ENCODE measurements at places on chromosomes 2 and 18.

DNA sequence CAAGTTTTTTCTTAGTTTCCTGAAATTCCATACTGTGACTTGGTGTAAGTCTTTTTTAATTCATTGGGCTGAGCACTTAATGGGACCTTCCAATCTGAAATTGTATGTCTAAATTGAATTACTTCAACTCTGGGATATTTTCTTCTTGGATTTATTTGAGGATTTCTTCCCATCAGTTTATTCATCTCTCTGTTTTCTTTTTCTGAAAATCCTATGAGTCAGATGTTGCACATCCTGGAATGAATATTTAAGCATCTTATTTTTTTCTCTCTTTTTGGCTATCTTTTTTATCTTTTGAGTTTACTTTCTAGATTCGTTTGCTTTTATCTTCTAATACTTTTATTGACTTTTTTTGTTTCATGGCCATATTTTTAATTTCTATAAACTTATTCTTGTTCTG lies 55.4 kb upstream of the ACYP2 start:
- DNase-seq = no peak

GRCh38 chr2:227634201-227634600 lies 16.9 kb downstream of the SCYGR4 start:
- DNase-seq = no peak

DNA sequence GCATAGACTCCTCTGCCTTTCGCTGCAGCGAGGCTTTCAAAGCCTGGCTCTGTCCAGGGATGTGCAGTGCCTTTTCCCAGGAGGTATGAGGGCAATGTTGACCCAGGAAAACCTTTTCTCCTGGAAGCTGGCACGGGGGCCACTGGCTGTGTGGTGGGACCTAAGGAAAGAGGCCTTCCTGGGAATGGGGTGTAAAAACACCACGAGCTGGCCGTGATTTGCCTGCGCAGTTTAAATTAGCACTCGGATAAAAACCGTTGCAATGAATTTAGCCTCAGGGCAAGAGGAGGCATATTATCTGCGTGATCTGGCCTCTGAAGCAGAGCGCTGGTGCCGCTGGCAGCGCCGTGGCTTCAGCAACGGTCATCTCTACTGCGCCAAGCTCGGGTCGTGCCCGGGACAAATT lies 3.0 kb downstream of the OSR1 start:
- DNase-seq = no peak

- DNase-seq = no peak
Observed at GRCh38 chr18:76497021-76497420, 2.0 kb upstream of the ZNF516 start.

DNA sequence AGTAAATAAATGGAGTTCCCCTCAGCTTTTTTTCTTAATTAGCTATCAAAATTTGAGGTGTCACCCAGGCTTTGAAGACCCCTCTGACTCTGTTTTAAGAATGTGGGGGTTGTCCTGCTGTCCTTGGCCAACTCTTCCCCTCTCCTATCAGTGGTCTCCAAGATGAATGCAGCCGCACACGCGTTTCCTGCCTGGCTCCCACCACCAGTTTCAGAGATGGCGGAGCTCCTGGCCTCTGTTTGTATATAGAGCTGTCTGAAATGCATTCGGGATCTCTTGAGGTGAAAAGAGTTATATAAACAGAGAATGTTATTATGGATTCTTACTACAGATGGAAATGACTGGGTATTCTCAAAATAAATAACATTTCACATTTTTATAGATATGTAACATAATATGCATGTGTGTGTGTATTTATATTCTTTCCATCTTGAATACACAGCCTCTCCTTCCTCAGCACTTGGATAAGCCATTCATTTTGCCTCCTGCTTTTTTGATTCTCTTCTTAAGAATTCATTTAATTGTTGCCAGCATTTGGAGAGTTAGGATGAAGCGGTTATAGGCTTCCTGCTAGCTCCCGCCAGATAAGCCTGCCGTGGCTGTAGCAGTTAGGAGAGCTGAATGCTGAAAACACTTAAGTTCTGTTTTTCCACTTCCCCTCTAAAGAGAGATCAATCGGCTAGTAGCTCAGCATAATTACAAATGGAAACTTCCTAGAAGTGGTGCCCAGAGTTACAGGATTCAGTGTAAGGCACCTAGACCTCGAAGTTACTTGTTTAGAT lies 659.3 kb upstream of the FANCL start:
- no peak for DNase-seq

- DNase-seq = no peak
Observed at GRCh38 chr2:186941853-186942252, 92.9 kb upstream of the ZSWIM2 start.

DNA sequence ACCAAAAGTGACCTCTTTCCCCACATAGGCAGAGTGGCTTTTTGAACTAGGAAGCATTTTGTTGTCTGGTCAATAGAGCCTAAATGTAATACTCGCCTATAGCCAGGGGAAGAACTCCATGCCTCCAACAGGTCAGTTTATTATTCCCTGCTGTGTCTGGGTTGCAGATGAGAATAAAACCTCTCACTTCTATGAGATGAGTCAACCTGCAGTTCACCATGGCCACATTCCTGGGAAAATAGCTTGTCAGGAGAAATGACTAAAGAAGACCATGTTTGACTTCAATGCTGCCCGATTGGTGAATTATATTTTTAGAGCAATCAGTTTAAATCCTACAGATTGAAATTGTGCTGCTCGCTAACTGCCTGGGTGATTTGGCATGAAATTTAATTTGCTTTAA lies 46.7 kb upstream of the LRRTM1 start:
- no peak for DNase-seq

GRCh38 chr2:188598551-188598950 lies 306.9 kb downstream of the GULP1 start:
- no peak for DNase-seq

DNA sequence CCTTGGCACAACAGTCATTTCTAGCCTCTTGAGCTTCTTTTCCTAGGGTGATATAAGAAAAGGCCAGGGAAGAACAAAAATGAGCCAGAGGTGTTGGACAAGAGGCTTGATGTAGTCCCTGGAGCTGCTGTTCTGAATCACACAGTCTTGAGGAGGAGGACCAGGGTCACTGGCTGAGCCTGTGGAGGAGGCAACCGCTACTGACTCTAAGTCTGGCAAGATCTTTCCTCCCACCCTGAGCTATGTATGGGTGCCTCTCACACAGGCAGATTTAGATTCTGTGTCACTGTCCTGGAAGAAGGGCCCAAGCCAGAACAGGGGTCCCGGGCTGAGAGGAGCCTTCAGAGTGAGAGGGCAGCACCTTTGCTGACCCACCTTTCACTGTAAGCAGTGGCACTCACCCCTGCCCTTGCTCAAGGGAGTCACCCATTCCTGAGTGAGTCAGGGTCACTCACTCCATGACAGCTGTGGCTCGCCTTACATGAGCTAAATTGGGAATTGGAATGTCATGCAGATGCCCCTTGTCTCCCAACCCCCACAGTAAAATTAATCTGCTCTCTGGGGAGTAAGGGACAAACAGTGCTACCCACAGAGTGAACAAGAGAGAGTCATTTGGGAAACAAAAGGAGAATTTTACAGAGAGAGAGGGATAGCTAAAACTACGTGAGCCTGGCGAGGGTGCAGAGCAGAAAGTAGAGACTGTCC lies at the start of gene TRIM54:
TRIM54 (plus strand) TSS at position 575 of the 705 bp plus-strand sequence. CDS start 303 bp downstream, outside the sequence.
- DNase-seq = no peak

GRCh38 chr2:178528647-178529046 lies 48.4 kb downstream of the PLEKHA3 start:
- DNase-seq = no peak

DNA sequence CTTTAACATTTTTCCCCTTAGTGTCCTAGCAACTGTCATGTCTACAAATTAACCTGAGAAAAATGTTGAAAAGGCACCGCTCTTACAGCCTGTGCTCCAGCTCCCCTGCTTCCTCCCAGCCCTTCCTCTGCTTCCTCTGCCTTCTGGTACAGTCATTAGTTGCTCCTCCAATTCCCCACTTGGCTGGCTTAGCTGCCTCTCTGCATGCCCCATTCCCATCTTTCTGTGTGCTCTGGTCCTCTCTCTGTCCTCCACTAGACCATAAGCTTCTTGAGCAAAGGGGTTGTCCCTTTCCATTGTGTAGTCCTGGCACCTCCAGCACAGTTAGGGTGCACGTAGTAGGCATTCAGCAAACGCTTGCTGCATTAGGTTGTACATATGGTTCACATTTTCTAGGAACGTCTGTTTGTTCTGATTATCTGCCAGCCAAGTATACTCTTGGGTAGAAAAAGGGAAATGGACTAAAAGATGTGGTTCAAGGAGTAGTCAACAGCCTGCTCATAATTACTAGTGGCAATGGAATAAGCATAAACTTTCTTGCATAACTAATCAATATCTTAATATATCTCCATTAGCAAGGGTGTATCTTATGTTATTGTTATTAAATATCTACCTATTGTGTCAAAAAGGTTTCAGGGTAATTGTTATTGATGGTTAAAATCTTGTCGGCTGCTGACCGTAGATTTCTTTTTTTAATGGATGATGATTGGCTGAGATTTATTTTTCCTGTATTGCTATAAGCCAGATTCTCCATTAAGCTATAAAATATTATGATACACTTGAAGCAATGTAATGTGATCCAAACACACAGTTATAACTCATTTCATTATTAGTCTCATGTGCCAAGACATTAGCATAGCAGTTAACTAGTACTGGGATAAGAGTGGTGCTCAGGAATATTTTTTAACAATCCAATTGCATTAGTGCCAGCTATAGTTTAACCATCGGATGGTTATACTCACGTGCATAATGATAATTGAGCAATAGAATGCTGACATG lies 340.1 kb downstream of the SLC4A3 start:
- DNase-seq = no peak

DNA sequence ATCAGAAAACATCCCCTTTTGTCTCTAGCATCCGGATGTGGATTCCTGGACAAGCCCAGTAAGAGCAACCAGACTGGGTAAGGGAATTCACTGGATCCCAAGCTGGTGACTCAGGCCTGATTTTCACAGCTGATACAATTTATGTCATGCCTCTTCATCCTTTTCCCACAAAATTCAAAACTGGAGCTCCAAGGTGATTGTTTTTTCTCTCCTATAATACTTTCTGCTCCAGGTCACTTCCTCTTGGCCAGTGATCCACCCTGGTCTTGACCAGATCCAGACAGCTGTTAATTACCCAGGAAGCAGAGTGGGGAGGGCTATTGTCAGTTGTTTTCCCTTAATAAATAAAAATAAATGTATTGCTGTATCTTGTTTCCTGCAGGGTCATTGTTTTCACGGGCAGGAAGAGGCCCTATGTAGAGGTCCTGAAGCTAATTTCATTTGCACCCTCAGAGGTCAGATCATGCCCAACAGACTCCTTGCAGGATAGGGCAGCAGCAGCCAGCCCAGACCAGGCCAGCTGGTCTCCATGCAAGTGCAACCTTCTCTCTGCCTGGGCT lies 57.6 kb downstream of the EVA1A start:
- no peak for DNase-seq

GRCh38 chr2:60818272-60818671 lies 62.2 kb downstream of the PAPOLG start:
- no peak for DNase-seq

DNA sequence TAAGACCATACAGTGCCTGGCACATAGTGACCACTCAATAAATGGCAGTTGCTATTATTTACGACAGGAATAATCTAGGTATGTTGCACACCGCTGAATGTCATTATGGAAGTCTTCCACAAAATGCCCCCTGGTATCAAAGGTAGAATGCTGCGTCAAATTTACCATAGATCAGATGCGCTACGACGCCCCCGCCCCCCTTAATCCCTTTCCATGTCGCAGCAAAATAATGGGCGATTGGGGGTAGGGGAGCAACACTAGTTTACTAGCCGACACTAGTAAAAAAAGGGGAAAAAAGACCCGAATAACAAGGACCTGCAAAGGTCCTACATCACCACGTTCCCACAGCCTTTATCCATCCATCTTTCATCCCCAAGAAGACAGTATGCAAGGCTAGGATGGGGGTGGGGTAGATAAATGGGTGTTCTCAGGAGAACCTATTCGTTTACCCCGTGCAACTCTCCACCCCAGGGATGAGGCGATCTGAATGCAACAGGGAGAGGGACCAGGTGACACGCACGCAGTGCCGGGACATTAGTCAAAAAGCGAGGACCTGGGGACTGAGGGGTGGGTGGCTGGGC lies 455 bp downstream of the PREPL start:
- peak; percentile 55 for DNase-seq

GRCh38 chr2:222572264-222572721 lies 83.6 kb downstream of the FARSB start:
- DNase-seq = no peak

DNA sequence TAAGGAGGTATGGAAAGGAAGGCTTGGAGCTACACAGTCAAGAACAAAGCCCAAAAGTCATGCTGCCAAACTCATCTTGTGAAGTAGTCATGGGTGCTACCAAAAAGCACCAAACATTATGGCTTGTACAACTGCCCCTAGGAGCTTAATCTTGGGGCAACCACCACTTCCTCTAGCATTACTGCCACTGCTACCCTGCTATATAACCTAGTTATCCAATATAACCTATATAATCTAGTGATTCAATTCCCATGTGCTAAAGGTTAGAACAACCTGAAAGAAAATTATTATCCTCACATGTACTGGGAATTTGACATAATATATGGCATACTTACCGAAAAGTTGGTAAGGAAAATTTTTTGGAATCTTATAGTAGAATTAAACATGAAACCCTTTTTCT lies 102.6 kb upstream of the RBBP8 start:
- no peak for DNase-seq

- no peak for DNase-seq
Observed at GRCh38 chr18:54284535-54284934, 15.2 kb downstream of the POLI start.

GRCh38 chr18:76453057-76453561 lies 41.9 kb downstream of the ZNF516 start:
- no peak for DNase-seq

GRCh38 chr2:238271061-238271554 lies 17.3 kb downstream of the PER2 start:
- no peak for DNase-seq

DNA sequence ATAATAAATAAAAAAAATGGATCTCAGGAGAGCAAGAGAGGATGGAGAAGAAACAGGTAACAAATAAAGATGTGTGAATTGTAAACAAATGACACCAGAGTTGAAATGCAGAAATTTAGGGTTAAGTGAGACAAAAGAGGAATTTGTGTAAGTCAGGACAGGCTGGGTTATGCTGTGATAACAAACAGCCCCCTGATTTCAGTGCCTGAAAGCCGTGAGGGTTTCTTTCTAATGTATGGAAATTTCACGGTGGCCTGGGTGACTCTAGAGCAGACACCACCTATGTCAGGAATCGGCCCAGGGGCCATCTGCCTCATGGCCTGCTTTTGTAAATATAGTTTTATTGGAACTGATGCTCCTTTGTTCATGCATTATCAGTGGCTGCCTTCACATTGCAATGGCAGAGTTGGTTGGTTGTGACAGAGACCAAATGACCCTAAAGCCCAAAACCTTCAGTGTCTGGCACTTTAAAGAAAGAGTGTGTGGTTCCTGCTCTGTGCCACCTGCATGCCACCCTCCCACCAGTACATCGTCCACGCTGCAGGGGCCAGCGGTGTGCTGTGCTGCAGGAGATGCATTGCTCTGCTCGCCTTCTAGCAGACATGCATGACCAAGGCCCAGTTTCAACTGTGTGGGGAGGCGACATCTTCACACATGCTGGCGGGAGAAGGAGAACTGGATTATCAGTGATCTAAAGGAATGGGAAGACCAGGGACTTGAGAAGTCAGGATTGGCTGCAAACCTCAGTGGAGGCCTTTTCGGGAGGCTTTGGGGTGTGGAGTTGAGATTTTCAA lies 221.2 kb upstream of the APCDD1 start:
- DNase-seq = no peak

- DNase-seq = no peak
Observed at GRCh38 chr18:10900435-10900834, 248.9 kb downstream of the PIEZO2 start.
